ENCODE measurements at places on chromosomes 12 and 14. TPM values are rescaled to one million over a fixed set of nuclear protein-coding genes. Genes with fewer than 3 reads are reported as not detected.

NUAK1 gene
- total RNA-seq: 18.7 TPM

DNA sequence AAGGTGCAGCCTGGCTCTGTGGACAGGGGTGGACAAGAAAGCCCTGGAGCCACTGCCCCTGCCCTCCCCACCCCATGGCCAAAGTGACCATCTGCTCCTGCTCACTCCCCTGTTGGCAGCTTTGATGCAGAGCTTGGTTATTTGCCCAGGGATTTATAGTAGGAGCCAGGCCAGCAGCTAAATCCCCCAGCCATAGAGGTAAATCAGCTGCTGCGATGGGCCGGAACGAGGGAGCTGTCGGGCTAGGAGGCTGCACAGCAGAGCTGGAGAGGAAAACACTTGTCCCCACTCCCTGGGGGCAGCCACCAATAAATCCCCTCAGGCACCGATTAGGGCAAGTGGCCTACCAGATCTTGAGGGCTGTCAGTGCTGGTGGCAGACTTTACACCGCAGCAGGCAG is 26.0 kb downstream of the SMUG1 start:
- DNase-seq: no peak

TPH2 gene
- total RNA-seq: not detected

- DNase-seq: no peak
These were observed 42.7 kb downstream of the DYRK2 start for GRCh38 chr12:67691220-67691619.

DNA sequence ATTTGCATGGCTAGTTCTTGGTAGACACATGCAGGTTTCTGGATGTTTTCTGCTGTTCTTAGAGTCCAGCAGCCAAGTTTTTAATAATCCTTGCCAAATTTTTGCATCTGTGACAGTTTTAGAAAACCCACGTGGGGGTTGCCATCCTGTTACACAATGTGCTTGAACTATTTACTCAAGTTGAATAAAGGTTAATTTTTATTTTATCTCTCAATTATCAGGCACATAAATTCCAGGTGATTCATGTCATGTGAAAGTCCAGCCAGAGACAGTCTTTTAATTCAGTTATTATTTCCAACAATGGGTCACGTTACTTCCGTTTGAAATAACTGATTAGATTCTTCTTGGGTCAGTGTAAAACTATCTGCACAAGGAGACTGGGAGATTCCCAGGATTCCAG is 15.7 kb downstream of the MYRFL start:
- no peak for DNase-seq

DNA sequence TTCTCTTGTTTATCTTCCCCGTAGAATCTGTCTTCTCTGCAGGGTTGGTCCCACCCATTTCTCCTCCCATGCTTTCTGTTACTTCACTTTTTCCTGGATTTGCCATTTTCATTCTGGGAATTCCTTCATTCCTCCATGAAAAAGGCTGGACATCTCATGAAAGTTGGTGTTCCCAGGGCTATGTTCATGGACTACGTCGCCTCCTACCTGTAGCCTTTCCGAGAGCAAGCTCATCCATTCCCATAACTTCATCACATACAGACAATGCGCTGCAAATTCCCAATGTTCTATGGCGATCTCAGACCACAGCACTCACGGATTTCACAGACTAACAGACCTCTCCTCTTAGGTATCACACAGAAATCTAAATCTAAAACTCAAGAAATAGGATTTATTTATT is 217.1 kb downstream of the EXOC5 start:
- no peak for DNase-seq

- DNase-seq: no peak
These were observed 31.7 kb upstream of the APPL2 start for GRCh38 chr12:105267711-105268110.

DNA sequence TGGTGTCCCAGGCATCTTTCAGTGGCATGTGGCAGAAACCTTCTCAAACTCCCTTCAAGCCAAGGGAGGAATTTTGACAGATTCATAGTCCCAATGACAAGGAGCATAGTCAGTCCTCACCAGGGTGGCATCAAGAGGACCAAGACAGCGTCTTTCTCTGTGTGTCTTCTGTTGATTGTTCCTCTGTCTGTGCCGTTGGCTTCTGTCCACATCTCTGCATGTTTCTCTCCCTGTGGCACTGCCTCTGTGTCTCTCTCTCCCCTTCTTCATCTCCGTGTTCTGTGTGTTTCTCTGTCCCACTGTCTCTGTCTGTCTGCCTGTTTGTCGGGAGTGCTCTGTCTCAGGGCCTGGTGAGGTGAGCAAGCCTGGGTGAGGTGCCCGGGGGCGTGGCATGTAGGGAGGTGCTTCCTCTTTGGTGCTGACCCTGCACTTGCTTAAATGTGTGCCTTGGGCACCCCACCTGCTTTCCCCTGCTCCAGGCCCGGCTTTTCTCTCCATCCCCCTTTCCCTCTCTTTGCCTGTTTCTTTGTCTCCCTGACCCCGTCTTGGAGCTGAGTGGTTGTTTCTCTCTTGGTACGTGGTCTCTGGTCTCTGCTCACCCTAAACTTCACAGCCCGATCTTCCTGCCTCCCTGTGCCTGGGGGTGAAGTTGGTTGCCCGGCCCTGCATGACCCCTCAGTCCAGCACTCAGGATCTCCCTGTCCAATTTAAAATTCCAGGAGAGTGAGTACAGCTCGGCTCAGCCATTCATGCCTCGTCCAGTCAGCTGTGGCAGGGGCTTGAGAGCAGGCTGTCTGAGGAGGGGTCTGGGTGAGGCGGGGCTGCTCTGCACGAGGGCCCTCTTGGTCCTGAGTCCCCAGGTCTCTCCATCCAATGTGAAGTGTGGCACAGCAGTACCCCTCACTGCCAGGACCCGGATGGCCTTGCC is 28.5 kb downstream of the JDP2 start:
- DNase-seq: no peak

DNA sequence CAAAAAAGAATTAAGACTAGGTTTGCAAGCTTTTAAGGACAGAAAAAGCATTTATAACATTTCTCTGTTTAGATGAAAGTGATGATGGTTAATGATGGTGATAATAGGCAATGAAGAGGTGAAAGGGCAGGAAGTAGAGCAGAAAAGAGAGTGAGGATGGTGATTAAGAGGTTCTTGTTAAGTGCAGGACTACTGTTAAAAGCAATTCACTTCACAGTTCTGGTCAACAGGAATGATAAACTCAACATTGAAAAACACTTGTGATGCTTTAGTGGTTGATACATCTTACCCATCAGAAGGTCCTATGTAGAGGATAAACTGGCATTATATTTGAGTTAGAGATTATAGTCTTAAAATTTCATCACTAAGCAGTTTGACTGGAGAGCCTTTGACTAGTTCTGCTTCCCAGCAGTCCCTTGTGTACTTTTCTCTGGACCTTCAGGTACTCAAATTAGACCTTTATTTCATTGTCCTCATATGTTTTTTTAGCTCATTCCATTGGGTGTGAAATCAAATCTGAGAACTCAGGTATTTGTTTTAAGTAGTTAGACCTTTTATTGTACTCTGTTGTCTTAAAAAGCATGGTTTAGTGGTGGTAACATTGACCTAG is 10.9 kb downstream of the RAP1B start:
- no peak for DNase-seq

DNA sequence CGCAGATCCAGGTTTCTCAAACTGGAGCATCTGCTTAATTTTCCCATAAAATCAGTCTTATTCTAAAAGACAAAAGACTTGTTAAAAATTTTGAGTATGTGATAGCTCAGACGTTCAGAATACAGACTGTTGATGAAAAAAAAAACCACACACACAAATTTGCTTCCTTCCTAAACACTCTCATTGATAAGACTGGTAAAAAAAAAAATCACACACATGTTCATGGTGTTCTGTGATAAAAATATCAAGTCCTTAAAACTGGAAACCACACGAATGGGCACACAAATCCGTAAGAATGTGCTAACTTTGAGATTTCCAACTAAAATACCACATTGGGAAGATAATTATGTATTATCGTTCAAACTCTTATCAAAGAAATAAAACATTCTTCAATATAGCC is 6.7 kb upstream of the ARID4A start:
- no peak for DNase-seq

DNA sequence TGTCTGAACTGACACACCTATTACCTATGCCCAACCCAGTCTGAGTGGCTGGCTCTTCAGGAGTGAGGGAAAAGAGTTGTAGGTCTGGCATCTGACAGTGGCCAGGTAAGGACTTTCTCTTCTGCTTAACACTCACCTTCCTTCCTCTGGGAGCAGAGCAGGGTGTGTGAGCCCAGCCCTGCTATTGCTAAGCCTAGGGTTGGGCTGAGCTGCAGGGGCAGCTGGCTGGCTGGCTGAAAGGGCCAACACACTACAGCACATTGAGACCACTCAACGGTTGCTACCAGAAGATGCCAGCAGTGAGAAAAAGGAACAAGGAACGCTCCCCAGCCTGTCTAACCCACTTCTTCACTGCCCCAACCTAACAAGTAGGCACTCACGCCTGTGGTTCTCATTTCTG is 201.2 kb downstream of the DPF3 start:
- no peak for DNase-seq

MYH7 gene
- 29.9 TPM for total RNA-seq

DNA sequence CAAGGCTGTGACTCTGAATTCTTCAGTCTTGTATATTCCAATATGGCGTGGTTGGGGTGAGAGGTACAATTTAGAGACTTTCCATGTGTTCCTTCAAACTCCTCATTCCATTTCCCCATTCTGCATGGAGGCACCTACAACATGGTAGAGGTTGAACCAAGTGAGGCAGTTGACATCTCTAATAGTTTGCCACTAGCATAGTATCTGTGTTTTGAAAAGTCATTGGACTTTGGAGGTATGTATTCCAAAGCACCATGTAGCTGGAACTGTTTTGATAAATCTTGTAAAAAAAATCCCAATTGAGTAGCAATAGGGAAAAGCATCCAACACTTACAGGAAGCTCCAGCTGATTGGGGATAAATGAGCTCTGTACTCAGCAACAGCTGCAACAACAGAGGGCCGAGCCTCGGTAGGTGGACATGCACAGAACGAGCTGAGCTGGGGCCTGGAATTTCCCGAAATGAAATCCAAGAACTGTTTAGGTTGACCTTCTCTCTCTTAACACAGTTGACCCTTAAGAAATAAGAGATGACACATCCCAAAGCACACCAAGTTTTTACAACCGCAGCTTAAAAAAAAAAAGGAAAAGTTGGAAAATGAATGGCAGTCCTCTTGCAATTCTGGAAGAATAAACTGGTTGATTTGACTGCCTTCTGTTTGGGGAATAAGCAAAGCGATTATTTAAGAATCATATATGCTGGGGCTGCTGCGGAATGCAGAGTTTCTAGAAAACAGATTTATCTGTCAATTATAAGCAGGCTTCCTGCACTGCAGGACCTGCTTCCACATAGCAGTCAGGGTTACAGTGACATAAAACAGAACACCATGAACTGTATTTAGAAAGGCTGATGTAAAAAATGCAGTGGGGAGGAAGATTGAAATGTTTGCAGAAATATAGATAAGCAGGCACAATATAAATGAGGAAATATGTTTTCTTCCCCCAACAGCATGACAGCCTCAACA is 194.6 kb upstream of the KRR1 start:
- peak; percentile 62 for DNase-seq

DNA sequence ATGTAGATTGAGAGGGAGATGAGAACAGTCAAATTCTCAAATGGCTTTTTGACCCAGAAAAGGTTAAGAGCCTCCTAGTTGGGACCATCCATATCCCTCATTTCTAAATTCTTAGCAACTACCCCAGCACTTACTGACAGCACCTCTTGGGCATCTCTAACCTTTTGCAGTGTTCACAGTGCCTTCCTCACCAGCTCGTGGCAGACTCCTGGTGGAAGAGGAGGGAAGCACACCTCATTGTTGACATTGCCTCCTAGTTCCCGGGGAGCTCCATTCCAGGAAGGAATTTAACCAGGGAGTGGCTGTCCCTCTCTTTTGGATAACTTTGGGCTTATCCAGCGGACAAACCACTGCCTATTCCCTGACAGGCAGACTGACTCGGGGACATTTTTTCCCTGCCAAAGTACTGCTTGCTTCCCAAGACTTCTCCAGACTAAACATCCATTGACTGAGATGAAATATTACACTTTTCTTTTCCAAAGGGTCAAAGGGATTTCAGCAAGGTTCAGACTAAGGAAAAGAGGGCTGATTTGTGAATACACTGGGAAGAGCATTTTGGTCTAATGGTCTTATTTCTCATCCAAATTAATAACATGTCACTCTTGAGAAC is 9.0 kb upstream of the OR6J1 start:
- no peak for DNase-seq

GRCh38 chr12:44655846-44656245 is 220.3 kb downstream of the NELL2 start:
- DNase-seq: no peak

DNA sequence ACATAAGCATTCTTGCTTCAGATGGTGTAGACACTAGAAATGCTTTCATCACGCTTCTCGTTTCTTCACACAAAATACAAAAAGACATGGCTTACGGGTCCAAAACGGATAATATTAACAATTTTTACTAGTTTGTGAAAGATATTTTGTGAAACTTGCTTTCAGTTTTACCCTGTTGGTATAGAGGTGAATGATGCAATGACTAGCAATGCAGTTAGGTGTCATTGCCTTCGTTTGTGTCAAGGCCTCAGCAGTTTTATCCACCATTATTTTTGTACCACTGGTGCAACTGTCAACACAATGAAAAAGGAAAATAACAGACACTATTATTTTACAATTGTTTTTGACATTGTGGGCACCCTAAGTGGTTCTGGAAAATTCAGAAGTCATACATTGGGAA is 323.0 kb downstream of the FLRT2 start:
- no peak for DNase-seq

DNA sequence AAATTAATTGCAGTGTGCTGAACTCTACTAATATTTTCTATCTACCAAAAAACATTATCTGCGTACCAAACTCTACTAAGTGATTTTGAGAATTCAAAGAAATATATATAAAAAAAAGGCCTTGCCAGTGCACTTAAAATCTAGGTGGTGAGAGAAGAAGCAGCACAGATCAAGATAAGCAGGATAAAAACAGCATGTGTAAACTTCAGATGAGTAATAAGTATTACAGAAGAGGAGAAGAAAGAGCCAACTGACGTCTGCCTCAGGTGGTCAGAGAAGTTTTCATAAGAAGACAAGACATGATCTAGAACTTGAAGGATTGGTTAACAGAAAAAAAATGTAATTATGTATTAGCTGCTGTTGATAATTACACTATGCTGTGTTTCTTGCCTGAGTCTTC is 166.4 kb downstream of the DUSP6 start:
- no peak for DNase-seq

KRT79 gene
- not detected for total RNA-seq

- DNase-seq: no peak
These were observed 125.3 kb downstream of the ESRRB start for GRCh38 chr14:76501156-76501720.
